Kidney (tissue), 22 donors: ENCODE measurements at places on chromosomes 16 and 17.
A peak's percentile ranks its signal among the peaks of the same experiment; 100 is the strongest.

- DNase-seq, result no peak
These were observed 54.0 kb downstream of the AKAP1 start for GRCh38 chr17:57138956-57139576.

- no peak for DNase-seq
These were observed 47.1 kb downstream of the ABAT start for GRCh38 chr16:8721336-8722024.

GRCh38 chr17:82665891-82666290, 17.6 kb upstream of the WDR45B start:
- no peak for DNase-seq

DNA sequence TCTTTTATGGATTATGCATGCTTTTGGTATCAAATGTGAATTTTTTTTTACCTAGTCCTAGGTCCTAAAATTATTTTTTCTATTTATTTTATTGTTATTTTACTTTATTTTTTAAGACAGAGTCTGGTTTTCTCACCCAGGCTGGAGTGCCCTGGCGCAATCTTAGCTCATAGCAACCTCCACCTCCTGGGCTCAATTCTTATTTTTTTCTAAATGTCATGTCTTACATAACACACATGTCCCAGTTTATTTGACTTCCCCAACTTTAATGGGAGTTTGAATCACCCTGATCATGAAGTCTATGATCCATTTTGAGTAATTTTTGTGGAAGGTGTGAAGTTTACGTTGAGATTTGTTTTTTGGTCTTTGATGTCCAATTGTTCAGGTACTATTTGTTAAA, 3.3 kb upstream of the CCL18 start:
- no peak for DNase-seq

DNA sequence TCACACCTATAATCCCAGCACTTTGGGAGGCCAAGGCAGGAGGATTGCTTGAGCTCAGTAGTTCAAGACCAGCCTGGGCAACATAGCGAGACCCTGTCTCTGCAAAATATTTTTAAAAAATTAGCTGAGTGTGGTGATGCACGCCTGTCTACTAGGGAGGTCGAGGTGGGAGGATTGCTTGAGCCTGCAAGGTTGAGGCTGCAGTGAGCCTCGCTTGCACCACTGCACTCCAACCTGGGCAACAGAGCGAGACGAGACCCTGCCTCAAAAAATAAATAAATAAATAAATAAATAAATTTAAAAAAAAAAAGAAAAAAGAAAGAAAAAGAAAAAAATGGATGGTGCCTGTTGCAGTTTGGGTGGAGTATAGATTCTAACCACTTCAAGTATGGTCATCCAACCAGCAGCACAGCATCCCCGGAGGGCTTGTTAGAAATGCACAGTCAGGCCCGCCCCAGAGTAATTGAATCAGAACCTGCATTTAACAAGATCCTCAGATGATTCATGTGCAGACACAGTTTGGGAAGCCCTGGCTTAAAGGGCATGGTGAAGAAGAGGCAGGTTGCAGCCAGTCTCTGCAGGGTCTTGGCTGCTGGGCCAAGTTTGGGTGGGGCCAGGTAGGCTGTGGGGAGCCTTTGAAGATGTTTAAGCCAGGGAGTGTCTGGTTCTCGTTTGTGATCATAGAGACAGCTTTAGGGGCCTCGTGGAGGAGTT, 40.8 kb downstream of the MRC2 start:
- no peak for DNase-seq

GRCh38 chr17:77882040-77882439, 76.5 kb upstream of the TNRC6C start:
- DNase-seq, result no peak

GRCh38 chr16:56732832-56733231, 2.9 kb downstream of the NUP93 start:
- no peak for DNase-seq

GRCh38 chr16:15044286-15044685, 11.6 kb downstream of the NTAN1 start:
- no peak for DNase-seq

DNA sequence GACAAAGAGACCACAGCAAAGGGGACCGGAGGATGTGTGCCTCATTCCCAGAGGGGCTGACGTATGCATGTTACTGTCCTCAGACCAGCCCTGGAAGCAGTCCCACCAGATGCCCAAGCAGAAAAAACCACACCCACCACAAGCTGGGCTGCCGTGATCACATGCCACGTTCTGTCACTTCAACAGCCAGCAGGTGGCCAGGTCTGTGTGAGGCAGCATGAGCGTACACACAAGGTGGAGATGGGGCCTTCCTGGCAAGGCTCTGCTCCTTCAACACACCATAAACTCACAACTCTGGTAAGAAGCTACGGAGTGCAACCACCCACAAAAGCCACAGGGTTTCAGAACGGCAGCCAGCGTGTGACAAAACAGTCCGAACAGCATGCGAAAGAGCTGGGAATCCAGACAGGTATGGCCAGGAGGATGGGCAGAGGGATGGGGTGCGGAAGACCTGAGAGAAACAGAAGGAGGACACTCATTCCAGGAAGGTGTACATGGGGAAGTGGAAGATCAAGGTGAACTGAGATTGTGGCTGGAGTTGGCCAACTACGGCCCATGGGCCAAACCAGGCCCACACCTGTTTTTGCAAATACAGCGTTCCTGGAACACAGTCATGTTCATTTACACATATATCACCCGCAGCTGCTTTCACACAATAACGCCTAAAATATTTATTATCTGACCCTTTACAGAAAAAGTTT, 27.9 kb downstream of the MBTPS1 start:
- peak; percentile 12 for DNase-seq

GRCh38 chr16:69804297-69804696, 42.2 kb downstream of the WWP2 start:
- no peak for DNase-seq

DNA sequence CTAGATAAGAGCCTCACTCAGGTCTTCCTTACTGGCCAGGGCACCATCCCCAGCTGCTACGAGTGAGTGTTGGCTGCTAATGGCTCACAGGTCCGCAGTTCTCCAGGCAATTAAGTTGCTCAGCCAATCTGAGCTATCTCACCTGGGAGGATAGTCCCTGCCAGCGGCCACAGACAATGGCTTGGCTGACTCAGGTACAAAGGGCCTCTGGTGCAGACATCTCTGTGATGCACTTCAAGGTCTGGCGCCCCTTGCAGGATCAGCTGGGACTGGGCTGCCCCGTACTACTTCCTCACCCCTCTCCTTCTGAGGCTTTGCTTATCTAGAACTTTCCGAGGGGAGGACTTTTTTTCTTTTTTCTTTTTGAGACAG, 49.2 kb upstream of the EMP2 start:
- DNase-seq, result no peak

DNA sequence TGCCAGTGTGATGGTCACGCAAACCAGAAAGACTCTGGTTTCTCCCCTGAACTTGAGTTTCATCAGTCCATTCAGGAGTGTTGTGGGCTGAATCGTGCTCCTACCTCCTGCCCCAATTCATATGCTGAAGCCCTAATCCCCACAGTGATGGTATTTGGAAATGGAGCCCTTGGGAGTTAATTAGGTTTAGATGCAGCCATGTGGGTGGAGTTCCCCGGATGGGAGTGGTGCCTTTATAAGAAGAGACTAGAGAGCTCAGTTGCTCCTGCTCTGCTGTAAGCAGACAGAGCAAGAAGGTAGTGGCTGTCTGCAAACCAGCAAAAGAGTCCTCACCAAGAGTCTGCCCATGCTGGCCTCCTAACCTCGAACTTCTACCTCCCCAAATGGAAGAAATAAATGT, 160.3 kb upstream of the DYNLRB2 start:
- DNase-seq, result no peak

DNA sequence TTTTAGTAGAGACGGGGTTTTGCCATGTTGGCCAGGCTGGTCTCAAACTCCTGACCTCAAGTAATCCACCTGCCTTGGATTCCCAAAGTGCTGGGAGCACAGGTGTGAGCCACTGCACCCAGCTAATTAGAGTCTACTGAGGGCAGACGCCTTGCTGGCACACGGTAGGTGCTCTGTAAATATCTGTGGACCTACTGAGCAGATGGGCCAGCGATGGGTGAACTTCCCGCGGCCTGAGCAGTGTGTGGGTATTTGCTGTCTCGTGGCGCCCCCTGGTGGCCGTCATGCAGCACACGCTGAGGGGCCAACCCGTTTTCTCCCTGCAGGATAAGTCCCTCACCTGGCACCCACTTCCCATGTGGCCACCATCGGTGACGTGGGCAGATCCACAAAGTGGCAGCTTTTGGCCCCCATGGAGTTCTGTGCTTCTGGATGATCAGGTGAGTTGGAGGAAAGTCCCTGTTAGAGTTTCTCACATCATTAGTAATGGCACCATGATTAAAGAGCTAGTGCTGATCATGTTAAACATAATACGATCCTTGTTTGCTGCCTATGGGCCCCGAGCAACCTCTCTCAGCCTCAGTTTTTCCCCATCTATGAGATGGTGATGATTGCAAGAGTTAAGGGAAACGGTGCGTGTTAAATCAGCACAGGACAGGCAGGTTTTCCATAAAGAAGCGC, 40.7 kb downstream of the ZDHHC7 start:
- DNase-seq, result peak; percentile 88

GRCh38 chr16:14238756-14239155, 167.6 kb downstream of the MRTFB start:
- no peak for DNase-seq

GRCh38 chr17:54982399-54982798, 13.8 kb downstream of the STXBP4 start:
- DNase-seq, result no peak
